ENCODE measurements at places on chromosomes 6 and 20.

GRCh38 chr6:24010133-24010532 lies 115.9 kb upstream of the NRSN1 start:
- no peak for DNase-seq

DNA sequence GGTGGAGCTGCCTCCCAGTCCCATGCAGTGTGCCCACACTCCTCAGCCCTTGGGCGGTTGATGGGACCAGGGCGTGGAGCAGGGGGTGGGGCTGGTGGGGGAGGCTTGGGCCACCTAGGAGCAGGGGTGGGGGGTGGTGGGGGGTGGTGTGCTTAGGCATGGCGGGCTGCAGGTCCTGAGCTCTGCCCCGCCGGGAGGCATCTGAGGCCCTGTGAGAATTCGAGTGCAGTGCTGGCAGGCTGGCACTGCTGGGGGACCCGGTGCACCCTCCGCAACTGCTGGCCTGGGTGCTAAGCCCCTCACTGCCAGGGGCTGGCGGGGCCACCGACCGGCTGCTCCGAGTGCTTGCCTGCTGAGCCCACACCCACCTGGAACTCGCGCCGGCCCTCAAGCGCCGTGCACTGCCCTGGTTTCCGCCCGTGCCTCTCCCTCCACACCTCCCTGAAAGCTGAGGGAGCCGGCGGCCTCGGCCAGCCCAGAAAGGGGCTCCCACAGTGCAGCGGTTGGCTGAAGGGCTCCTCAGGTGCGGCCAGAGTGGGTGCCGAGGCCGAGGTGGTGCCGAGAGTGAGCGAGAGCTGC lies 59.6 kb upstream of the PRL start:
- DNase-seq: no peak

GRCh38 chr6:11194356-11195218 lies 37.9 kb downstream of the NEDD9 start:
- peak; percentile 68 for DNase-seq

DNA sequence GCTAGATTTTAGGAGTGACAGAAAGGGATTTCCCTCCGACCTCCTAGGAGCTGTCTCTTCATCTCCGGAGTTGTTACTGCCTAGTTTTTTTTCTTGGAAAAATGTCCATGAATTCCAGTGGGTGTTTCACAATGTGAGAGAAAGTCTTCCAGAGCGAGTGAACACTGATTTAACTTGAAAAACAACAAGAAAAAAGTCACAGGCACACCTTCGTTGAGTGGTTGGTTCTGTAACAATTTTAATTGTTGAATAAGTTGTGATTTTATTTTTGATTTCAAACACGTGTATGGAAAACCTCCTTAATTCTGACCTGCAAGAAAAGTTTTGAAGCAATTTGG lies 2.9 kb downstream of the TFAP2C start:
- peak; percentile 44 for DNase-seq

DNA sequence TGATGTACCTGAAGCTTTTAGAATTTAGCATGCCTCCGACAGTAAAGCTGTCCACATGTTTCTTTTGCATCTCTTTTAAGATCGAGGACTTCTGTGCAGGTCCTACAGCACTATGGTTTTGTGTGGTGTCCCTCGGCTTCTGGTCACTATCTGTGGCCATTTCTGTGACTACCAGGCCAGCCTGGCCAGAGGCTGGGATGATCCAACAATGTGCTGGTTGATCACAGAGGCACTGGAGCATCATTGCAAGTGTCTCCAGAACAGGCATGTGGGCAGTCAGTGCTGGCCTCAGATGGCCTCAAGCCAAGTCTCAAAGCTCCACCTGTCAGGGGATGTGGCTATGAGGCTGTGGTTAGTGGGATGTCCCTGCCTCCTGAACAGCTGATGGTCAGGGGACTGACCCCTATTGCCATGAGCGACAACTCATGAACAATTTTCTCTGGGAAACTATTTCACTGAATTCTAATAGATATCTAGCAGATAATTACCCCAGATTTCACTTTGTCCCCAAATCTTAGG lies 136.6 kb downstream of the SYNDIG1 start:
- DNase-seq: no peak

GRCh38 chr20:43387737-43388136 lies 70.0 kb upstream of the SRSF6 start:
- DNase-seq: no peak

DNA sequence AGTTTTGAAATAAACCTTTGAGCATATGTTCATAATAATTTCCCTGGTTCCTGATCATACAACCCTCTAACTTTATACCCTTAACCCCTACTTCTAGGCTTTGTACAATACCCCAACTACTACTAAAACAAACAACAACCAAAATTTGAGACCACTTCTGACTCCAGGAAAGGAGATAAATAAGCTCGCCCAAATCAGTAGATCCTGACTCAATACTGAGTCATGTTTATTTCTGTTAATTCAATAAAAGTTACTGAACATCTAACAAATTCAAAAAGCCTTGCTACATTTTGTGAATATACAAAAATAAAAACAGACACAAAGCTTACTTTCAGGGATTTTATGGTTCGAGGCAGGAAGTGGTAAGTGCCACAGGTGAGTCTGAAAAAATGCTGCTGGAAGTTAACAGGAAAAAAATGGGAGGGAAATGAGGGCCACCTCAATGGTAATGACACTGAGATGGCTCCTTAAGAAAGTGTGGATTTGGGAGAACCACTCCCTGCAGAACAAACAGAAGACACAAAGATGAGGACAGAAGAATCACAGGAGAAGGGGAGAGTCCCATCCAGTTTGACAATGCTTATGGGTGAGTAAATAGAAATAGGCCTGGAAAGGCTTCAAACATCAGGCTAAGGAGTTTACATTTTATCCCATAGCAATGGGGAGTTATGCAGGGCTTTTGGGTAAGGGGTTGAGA lies 63.4 kb downstream of the DST start:
- DNase-seq: no peak

DNA sequence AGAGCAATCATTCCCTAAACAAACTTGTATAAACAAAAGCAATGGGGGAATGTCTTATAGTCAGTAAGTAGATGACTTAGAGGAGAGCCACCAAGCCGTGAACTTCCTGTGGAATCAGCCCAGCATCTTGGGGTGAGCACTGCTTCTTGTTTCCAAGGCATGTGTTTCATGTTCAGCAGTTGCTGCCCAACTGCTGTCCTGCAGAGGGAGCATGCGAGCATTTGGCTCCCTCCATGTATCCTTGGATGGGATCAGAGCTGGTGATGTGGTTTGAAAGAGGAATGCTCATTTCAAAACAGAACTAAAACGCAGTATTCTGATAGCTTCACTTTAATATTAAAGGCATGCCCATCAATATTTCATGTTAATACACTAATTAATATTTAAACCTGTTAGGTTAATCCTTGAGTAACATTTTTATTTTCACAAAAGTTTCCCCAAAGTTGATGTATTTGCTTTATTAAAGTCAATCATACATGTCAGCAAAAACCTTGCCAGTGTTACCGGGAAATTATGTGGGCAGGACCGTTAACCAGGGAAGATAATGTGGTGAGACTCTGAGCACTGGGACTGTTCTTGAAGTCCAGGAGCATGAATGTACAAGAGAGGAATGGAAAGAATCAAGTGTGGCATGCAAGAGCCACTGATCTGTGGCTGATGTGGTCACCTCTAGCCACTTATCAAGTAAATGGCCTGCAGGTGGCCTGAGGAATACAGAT lies 172.1 kb upstream of the GGTLC1 start:
- DNase-seq: peak; percentile 76

DNA sequence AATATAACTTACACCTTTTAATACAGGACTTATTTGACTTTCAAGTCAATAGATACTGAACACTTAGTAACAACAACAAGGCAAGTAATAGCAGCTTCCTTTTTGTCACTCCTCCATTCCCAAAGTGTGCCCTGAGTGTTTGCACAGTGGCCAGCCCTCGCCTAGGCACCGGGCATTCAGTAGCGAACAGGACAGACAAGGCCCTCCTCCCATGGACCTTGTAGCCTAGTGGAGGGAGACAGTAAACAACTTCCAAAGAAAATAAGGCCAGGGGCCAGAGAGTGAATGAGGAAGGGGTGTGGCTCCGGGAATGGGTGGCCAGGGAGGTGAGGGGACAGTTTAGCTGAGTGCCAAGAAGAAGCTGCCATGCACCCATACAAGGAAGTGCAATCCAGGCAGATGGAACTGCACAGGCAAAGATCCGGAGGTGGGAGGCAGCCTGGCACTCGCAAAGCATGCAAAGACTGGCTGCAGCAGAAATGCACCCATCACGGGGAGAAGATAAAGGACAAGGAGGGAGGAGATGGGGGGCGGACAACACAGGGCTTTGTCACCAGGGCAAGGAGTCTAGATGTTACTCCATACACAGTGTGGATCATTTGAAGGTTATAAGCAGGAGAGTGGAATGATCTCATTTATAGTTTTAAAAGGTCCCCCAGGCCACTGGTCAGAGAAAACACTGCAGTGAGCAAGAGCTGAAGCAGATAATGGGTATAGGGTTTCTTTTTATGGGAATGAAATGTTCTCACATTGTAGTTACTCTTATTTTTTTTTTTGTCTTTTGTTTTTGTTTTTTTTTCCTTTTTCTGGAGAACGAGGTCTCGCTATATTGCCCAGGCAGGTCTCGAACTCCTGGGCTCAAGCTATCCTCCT lies 32.2 kb downstream of the ATP9A start:
- DNase-seq: no peak

DNA sequence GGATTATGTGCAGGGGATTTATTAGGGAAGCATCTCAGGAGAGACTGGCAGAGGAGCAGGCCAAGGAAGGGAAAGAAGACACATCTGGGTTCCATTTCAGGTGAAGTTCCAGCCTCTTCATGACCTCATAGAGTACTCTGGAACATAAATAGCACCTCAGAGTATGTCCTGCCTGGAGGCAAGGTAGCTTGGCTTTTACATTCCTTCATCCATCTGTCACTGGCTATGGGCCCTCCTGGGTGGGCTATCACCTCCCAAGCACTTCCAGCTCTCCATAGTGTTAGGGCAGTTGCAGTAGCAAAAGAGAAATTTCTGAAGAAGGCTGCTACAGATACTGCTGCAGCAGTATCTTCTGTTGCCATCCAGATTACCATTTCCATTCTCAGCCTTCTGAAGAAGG lies 116.0 kb downstream of the PLCB1 start:
- no peak for DNase-seq

DNA sequence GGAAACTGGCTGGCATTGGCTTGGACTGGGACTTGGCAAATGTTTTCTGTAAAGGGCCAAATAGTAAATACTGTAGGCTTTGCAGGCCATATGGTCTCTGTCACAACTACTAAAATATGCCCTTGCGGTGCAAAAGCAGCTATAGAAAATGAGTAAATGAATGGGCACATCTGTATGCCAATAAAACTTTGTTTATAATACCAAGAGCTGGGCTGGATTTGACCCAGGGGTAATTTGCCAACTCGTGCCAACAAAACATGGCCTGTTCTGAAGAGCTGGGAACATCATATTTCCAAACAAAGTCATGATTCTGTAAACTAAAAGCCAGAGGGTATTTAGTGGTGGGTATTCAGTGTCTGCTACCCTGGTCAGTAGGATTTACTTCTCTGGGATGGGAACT lies 320.1 kb upstream of the SOX4 start:
- no peak for DNase-seq

- DNase-seq: no peak
Measured at GRCh38 chr6:114404339-114404955, 61.6 kb upstream of the HS3ST5 start.

DNA sequence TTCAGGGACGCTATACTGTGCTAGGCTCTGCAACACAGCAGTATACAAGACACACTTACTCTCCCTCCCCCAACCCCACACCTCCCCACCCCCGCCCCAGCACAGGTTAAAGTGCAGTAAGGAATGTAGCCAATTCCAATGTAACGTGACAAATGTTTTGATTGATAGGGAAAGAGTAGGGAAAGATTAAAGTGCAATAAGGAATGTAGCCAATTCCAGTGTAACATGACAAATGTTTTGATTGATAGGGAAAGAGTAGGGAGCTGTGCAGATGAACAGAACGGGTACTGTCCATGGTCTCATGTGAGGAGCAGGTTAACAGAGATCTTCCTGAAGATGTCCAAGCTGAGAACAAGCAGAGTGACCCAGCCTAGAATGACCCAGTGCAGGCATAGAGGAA lies 69.1 kb downstream of the TMEM244 start:
- DNase-seq: no peak

GRCh38 chr20:63295846-63296245 lies 2.9 kb downstream of the COL20A1 start:
- no peak for DNase-seq

DNA sequence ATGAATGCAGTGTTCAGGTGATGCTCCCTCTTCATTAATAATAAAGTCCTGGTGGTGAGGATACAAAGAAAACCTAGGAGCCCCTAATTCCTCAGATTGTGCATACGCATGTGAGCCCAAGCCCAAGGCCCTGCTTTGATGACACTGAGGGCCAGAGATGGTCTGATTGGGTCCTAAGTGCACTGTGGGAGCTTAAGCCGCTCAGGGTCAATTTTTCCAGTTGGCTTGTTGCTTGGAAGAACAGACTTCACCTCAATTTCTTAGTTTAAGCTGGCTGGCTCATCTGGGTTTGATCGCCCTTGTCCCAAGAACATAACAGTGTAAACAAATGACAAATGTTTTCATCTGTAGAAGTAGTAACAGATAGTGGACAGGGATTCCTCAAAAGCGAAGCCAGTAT lies 41.4 kb downstream of the INSM1 start:
- no peak for DNase-seq

GRCh38 chr20:46914789-46915379 lies 20.2 kb downstream of the EYA2 start:
- peak; percentile 52 for DNase-seq

DNA sequence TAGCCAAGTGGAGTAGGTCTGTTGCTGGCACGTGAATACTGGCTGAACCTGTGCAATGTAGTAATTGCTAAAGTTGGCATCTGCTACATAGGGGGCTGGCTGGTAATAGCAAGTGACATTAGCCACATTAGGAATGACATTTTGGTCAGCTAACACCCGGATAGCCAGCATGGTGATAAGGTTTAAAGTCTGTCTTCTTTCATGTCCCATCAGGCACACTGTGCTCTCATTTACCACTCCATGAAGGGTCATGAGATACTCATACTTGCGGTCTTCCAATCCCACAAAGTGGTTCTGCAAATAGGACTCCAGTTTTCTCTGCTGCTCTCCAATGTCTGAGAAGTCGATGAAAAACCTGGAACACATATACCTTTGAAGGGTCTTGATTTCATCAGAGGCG lies 2.8 kb downstream of the TENT5A start:
- peak; percentile 50 for DNase-seq

GRCh38 chr6:53925891-53926290 lies 131.1 kb downstream of the LRRC1 start:
- no peak for DNase-seq

DNA sequence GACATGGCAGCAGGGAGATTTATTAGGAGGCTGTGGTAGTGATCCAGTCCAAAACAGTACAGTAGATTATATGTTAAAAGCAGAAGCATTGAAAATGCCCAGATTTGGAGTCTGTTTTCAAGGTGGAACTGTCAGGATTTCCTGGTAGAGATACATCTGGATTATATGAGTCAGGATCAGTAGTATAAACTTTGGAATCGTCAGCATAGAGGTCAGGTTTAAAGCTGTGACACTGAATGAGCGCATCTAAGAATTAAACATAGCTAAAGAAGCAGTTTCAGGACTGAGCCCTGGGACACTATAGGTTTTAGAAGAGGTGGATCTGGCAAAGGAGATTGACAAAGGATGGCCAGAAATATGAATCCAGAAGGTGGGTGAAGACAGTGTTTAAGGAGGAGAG lies 60.4 kb downstream of the RNF144B start:
- no peak for DNase-seq

Data from AG10803 (cell line).